Ovary (tissue), 10 donors: ENCODE measurements at places on chromosomes 12 and 14.

GRCh38 chr14:95464514-95464913, 51.9 kb downstream of the SYNE3 start:
- no peaks in the 10 kb centered on the region for H3K36me3 ChIP-seq
- H3K27ac ChIP-seq = no peak overlapping the region
- H3K4me3 ChIP-seq = no peak overlapping the region
- no peaks in the 10 kb centered on the region for H3K27me3 ChIP-seq
- H3K4me1 ChIP-seq = peaks cover 9% of the 10 kb centered on the region

- H3K4me1 ChIP-seq = peaks cover 6% of the 10 kb centered on the region
- no peaks in the 10 kb centered on the region for H3K36me3 ChIP-seq
- no peak for DNase-seq
- H3K27ac ChIP-seq = no peak overlapping the region
These were observed 14.0 kb downstream of the EMP1 start for GRCh38 chr12:13210236-13211190.

- no peak overlapping the region for H3K27ac ChIP-seq
- no peaks in the 10 kb centered on the region for H3K36me3 ChIP-seq
- no peak for DNase-seq
- H3K4me3 ChIP-seq = no peak overlapping the region
- H3K27me3 ChIP-seq = no peaks in the 10 kb centered on the region
These were observed 94.5 kb upstream of the PARP11 start for GRCh38 chr12:3967556-3968160.

DNA sequence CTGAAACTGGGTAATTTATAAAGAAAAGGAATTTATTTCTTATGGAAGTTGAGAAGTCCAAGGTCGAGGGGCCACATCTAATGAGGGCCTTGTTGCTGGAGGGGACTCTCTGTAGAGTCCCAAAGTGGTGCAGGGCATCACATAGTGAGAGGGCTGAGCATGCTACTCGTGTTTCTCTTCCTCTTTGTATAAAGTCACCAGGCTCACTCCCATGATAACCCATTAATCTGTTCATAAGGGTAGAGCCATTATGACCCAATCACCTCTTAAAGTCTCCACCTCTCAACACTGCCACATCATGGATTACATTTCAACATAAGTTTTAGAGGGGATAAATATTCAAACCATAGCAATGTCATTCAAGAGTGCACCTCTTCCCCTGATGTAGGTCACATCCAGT, 79.1 kb upstream of the ATP2B1 start:
- no peaks in the 10 kb centered on the region for H3K36me3 ChIP-seq
- H3K4me3 ChIP-seq = no peak overlapping the region
- no peak for DNase-seq
- H3K27ac ChIP-seq = no peak overlapping the region

- no peak overlapping the region for H3K27ac ChIP-seq
- DNase-seq = no peak
- no peak overlapping the region for H3K4me3 ChIP-seq
- no peaks in the 10 kb centered on the region for H3K4me1 ChIP-seq
- H3K27me3 ChIP-seq = no peaks in the 10 kb centered on the region
These were observed 246.9 kb downstream of the ADAMTS20 start for GRCh38 chr12:43305065-43305464.

- no peak overlapping the region for H3K27ac ChIP-seq
- H3K4me1 ChIP-seq = no peaks in the 10 kb centered on the region
- no peaks in the 10 kb centered on the region for H3K27me3 ChIP-seq
- no peaks in the 10 kb centered on the region for H3K36me3 ChIP-seq
These were observed 334.3 kb upstream of the OR4E1 start for GRCh38 chr14:22007784-22008412.

DNA sequence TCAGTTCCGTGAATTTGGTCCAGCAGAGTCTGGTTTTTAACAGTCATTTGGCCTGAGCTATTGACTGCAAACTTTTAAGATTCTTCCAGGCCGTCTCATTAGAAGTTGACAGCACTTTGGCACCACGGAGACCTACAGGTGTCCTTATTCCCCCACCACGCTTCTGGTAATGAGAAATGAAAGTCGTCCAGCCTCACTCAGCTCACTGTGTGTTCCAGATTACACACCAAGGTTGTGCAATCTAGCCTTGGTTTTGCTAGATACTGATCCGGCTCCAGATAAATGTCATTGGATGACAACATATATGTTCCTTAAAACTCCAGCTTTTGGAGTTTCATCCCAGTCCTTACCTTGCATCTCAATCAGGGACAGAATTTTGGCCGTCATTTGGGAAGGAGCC, 210.4 kb downstream of the CHST11 start:
- no peaks in the 10 kb centered on the region for H3K36me3 ChIP-seq
- DNase-seq = no peak
- H3K27ac ChIP-seq = no peak overlapping the region

- H3K36me3 ChIP-seq = no peaks in the 10 kb centered on the region
- no peaks in the 10 kb centered on the region for H3K4me1 ChIP-seq
- H3K27ac ChIP-seq = no peak overlapping the region
- no peaks in the 10 kb centered on the region for H3K27me3 ChIP-seq
- H3K4me3 ChIP-seq = no peak overlapping the region
These were observed 86.5 kb upstream of the RIN3 start for GRCh38 chr14:92427096-92427495.

DNA sequence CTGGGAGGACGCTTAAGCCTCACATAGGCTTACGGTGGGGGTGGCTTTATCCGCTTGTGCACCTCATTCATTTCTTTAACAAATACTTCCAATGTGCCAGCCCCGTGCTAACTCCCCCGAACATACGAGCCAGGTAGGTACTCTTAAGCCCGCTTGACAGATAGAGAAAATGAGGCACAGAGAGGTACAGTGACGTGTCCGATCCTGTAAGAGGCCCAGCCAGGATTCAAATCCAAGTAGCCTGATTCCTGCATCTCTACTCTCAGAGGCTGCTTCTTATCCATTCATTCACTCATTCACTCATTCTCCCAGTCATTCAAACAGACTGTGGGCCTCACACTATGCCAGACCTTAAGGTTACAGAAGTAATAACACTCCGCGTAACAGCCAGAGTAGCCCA, 477 bp downstream of the OAS3 start:
- no peaks in the 10 kb centered on the region for H3K36me3 ChIP-seq
- no peak overlapping the region for H3K27ac ChIP-seq

GRCh38 chr14:24870949-24871701, 178.8 kb downstream of the STXBP6 start:
- H3K27me3 ChIP-seq = no peaks in the 10 kb centered on the region
- H3K4me3 ChIP-seq = no peak overlapping the region
- no peaks in the 10 kb centered on the region for H3K36me3 ChIP-seq

GRCh38 chr14:94649543-94650443, 37.6 kb downstream of the SERPINA3 start:
- no peaks in the 10 kb centered on the region for H3K4me1 ChIP-seq
- H3K4me3 ChIP-seq = no peak overlapping the region
- H3K27me3 ChIP-seq = no peaks in the 10 kb centered on the region
- no peak for DNase-seq
- no peak overlapping the region for H3K27ac ChIP-seq
- H3K36me3 ChIP-seq = no peaks in the 10 kb centered on the region

GRCh38 chr14:95765051-95765450, 51.1 kb upstream of the TCL1A start:
- no peak overlapping the region for H3K4me3 ChIP-seq
- H3K4me1 ChIP-seq = no peaks in the 10 kb centered on the region
- no peak for DNase-seq
- no peak overlapping the region for H3K27ac ChIP-seq

DNA sequence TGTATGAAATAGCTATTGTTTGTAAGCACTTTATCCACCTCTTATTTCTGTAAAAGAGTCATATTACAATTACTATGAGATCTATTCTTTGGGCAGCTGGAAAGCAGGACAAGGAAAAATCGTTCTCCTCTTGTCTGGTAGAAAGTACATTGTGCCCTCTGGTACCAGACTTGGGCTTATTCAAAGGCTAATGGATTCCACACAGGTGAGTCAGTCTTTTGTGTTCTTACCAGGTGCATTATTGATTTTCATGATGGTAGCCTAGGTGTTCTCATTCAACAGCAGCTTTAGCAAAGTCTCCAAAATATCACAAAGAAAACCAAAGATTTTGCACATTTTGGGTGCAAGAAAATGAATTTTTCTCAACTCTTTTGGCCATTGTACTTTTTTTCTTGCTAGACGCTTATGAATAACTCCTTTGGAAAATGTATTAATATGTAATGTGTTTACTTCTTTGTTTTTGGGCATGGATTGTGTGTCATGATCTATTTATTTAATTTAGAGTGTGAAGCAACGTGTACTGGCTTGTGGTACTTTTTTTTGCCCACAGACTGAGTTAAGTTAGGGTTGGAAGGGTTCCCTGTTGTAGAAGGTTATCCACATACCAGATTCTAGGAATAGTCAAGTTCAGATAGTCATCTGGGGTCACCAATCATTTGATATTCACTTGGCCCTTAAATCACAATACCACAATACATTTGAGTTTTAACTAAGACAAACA, 26.2 kb downstream of the MNAT1 start:
- DNase-seq = no peak
- no peak overlapping the region for H3K4me3 ChIP-seq
- H3K27me3 ChIP-seq = no peaks in the 10 kb centered on the region

- H3K36me3 ChIP-seq = no peaks in the 10 kb centered on the region
- H3K27ac ChIP-seq = no peak overlapping the region
- H3K27me3 ChIP-seq = no peaks in the 10 kb centered on the region
- H3K4me1 ChIP-seq = no peaks in the 10 kb centered on the region
These were observed 274.9 kb upstream of the LMO3 start for GRCh38 chr12:16880864-16881285.

GRCh38 chr12:16166563-16167470, 110.7 kb downstream of the SLC15A5 start:
- no peaks in the 10 kb centered on the region for H3K27me3 ChIP-seq
- DNase-seq = no peak
- H3K27ac ChIP-seq = no peak overlapping the region
- H3K36me3 ChIP-seq = no peaks in the 10 kb centered on the region

- no peaks in the 10 kb centered on the region for H3K4me1 ChIP-seq
- no peak for DNase-seq
- no peak overlapping the region for H3K27ac ChIP-seq
These were observed 196.9 kb upstream of the PWP1 start for GRCh38 chr12:107488666-107489065.

DNA sequence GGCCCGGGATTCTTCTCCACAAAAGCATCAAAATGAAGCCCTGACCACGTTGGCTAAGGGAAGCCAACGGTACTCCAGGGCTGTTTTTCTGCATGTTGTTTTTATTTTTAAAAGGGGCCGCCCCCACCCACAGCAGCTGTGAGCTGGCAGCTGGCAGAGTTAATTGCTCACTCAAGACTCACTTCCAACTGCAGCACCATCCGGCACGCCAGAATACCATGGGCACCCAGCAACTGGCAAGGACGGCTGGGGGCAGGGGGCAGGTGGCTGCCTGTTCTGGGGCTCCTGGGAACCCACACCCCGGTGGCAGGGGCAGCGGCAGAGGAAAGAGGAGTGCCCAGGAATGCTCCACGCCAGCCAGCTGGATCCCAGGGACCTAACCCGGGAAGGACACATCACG, 44.3 kb downstream of the NCOR2 start:
- no peaks in the 10 kb centered on the region for H3K27me3 ChIP-seq
- no peak overlapping the region for H3K4me3 ChIP-seq
- H3K27ac ChIP-seq = peak overlapping the region; percentile 57
- no peaks in the 10 kb centered on the region for H3K36me3 ChIP-seq
- DNase-seq = no peak
- peaks cover 26% of the 10 kb centered on the region for H3K4me1 ChIP-seq

GRCh38 chr12:120263748-120264085, 1.8 kb downstream of the PXN start:
- H3K27ac ChIP-seq = no peak overlapping the region
- H3K36me3 ChIP-seq = no peaks in the 10 kb centered on the region
- H3K4me3 ChIP-seq = no peak overlapping the region
- no peak for DNase-seq
- peaks cover 19% of the 10 kb centered on the region for H3K4me1 ChIP-seq
- no peaks in the 10 kb centered on the region for H3K27me3 ChIP-seq

- no peaks in the 10 kb centered on the region for H3K36me3 ChIP-seq
These were observed 53.5 kb upstream of the WSCD2 start for GRCh38 chr12:108075561-108075960.

- DNase-seq = no peak
- H3K36me3 ChIP-seq = no peaks in the 10 kb centered on the region
- no peaks in the 10 kb centered on the region for H3K27me3 ChIP-seq
- H3K4me3 ChIP-seq = no peak overlapping the region
- H3K27ac ChIP-seq = no peak overlapping the region
These were observed 11.0 kb downstream of the ZBTB39 start for GRCh38 chr12:56995201-56995929.

DNA sequence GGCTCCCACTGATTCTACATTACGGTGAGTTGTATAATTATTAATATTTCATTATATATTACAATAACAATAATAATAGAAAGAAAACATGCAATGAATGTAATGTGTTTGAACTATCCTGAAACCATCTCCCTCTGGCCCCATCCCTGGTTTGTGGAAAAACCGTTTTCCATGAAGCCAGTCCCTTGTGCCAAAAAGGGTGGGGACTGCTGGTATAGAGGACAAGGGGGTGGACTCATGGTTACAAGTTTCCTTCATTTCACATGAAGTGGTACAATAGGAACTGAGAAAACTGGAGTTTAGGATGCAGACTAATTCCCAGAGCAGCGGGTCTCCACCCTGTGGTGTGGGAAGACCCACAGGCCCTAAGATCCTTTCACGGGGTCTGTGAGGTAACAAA, 3.0 kb upstream of the C1RL start:
- no peak for DNase-seq
- peaks cover 3% of the 10 kb centered on the region for H3K4me1 ChIP-seq
- H3K27me3 ChIP-seq = no peaks in the 10 kb centered on the region
- H3K27ac ChIP-seq = peak overlapping the region; percentile 59
- H3K4me3 ChIP-seq = no peak overlapping the region
- no peaks in the 10 kb centered on the region for H3K36me3 ChIP-seq
